DMS79 treated with DMSO at 0.1 percent for 48 hours (cell line): ENCODE measurements at places on chromosomes 4 and X.

- DNase-seq, result no peak
Observed at GRCh38 chrX:110268886-110269285, 49.0 kb downstream of the AMMECR1 start.

DNA sequence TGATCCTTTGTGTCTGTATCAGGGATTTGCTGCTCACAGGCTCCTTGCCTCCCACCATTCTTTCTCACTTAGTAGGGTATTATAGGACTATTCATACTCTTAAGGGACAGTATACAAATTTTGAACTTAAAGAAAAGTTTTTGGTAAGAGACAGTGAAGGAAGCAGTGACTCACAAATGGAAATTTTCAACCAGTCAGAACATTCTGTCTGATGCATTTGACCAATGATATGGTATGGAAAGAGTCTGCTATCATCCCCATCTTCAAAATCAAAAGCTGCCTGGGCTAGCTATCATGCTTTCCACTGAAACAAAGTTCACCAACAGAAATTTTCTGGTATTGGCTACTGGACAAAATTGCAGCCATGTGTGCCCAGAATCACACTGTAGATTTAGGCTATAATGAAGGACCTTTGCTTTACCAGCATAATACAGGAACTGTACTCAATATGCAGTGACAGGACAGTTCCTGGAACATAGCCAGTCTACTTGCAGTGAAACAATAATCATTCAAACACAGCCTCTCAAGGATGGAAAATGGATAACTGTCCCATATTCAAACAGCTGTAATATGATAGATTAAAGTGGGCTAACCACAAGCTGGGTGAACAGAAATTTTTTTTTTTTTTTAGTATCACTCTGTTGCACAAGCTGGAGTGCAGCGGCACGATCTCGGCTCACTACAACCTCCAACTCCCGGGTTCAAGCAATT is 109.0 kb upstream of the ACSL4 start:
- DNase-seq, result no peak

- no peak for DNase-seq
Observed at GRCh38 chr4:127525608-127526007, 107.1 kb upstream of the INTU start.

GRCh38 chr4:167541286-167541685 is 307.0 kb upstream of the SPOCK3 start:
- DNase-seq, result no peak
